ENCODE measurements at places on chromosomes 7 and 10.

- H3K36me3 ChIP-seq: no peaks in the 10 kb centered on the region
- H3K27ac ChIP-seq: no peak overlapping the region
- peaks cover 5% of the 10 kb centered on the region for H3K27me3 ChIP-seq
- DNase-seq: no peak
- no peak overlapping the region for H3K4me3 ChIP-seq
Observed at GRCh38 chr10:50946991-50947781, 61.8 kb upstream of the A1CF start.

DNA sequence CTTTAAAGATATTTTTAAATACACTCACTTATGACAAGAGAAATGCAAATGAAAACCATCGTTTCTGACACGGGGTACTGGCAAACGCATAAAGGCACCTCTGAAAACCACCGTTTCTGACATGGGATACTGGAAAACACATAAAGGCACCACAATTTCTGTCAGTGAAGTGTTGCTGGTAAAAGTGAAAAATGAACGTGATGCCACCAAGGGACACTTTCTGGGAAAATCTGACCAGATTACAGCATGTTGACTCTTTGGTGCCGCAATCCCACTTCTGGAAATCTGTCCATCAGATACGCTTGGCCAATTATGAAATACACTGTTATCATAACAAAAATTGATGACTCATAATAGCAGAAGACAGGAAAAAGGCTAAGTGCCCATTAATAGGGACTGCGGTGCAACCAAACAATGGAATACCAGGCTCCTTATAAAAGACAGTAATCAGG, 131.7 kb downstream of the ZMYND11 start:
- H3K27me3 ChIP-seq: no peaks in the 10 kb centered on the region
- H3K4me3 ChIP-seq: no peak overlapping the region
- H3K36me3 ChIP-seq: no peaks in the 10 kb centered on the region

DNA sequence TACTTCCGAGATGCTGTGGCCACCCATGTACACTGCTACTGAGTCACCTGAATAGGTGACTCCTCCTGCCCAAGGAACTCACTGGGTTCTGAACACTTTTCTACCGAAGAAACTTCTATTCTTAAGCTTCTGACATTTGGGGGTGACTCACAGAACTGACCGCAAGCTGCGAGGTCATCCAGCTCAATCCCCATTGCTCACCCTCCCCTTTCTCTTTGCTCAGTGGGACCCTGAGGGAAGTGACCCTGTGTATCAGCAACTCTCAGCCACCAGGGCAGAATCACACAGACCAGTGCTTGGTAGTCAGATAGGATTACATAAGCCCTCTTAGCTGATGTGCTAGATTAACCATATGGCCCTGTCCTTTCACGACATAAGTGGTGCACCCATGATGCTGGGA, 46.3 kb downstream of the INSYN2A start:
- no peak for DNase-seq
- H3K4me3 ChIP-seq: no peak overlapping the region
- no peaks in the 10 kb centered on the region for H3K4me1 ChIP-seq
- H3K27me3 ChIP-seq: peaks cover 15% of the 10 kb centered on the region
- no peak overlapping the region for H3K27ac ChIP-seq

DNA sequence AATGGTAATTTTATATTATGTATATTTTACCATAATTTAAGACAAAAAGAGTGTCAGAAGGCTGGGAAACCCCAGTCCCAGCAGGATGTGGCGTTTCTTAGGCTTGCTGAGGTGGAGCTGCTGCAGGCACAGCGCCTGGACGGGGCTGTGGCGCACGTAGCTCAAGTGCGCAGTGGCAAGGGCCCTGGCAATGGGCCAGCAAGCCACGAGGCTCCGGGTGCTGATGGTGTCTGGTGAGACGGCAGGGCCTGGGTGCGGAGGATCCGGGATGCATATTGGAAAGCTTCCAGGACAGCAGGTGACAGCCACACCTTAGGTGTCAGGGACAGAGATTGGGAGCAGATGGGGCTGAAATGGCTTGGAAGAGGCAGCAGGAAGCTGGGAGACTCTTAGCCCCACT, 37.2 kb downstream of the CLEC2L start:
- no peak overlapping the region for H3K27ac ChIP-seq
- peaks cover 27% of the 10 kb centered on the region for H3K36me3 ChIP-seq
- no peak for DNase-seq
- no peaks in the 10 kb centered on the region for H3K4me1 ChIP-seq
- no peak overlapping the region for H3K4me3 ChIP-seq

DNA sequence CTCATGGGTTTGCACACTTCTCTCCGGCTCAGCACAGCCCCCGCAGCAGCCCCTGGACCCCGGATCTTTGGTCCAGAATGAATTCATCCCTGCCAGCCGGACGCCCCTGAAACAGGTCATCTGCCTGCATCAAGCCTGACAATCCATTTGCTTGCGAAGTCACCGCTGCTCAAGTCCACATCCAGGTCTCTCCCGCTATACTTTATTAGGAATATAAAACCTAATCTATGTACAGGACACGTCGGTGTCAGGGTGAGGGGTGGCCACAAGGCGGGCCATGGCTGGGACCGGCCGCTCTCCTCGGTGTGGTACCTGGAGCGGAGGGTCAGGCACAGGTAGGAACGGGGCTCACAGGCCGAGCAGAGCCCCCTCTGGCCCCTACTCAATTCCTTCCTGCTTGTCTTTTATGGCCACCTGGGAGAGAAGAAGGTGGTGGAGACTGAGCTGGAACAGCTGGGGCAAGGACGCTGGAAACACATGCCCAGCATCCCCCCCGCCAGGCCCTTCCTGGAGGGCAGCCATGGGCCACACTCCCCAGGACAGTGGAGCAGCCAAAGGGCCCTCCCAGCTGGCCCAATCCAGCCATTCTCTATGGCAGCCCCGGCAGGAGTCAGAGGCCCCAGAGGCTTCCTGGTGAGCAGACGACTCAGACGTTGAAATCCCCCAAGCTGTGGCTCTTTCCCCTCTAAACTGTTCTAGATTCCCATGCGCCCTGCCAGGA, 5.3 kb downstream of the POLR2J start:
- H3K27ac ChIP-seq: no peak overlapping the region
- H3K4me3 ChIP-seq: no peak overlapping the region
- DNase-seq: no peak

DNA sequence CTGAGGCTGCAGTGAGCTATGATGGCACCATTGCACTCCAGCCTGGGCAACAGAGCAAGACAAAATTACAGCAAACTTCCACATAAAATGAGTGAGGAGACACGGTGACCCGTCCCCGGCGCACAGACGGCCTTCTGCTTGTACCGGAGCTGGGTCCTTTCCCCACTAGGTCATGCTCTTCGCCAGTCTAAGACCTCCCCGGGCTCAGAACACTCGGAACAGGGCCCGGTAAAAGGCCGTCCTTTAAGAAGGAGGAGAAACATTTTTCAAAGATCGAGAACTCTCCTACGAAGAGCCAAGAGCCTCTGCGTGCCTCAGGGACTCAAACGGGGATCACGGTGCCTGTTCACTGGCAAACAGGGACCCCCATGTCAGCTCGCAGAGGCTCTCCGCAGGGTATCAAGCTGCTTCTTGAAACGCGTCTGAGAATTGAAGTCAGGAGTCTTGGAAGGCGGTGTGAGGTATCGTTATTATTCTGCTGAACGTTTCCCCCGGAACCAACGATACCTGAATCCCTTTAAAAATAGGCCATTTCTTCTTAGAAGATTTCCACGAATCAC, 9.0 kb downstream of the CARD11 start:
- H3K4me3 ChIP-seq: no peak overlapping the region
- H3K27ac ChIP-seq: peak overlapping the region; percentile 62
- H3K4me1 ChIP-seq: peaks cover 43% of the 10 kb centered on the region
- no peaks in the 10 kb centered on the region for H3K27me3 ChIP-seq
